ENCODE measurements at places on chromosomes 1 and 21. TPM values are rescaled to one million over a fixed set of nuclear protein-coding genes. Genes with fewer than 3 reads are reported as not detected.

Gene HSPA6
- 0.27 TPM for polyA plus RNA-seq

DNA sequence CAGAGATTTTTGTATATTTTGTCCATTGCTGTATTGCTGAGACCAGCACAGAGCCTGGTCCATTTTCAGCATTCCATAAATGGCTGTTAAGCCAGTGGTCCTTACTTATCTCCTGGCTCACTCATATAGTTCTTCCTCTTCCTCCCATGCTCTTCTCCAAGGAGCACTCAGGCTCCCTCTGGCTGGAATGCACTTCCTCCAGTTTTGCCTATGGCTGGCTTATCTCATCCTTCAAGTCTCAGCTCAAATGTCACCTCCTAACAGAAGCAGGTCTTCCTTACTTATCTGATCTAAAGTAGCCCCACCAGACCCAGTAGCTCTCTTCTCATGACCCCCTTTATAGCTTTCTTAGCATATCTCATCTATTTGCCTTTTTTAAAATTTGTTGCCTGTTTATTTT is 146.9 kb downstream of the SLC30A10 start:
- no peak for DNase-seq

GRCh38 chr1:61091455-61091854 is 9.1 kb downstream of the NFIA start:
- no peak for DNase-seq

DNA sequence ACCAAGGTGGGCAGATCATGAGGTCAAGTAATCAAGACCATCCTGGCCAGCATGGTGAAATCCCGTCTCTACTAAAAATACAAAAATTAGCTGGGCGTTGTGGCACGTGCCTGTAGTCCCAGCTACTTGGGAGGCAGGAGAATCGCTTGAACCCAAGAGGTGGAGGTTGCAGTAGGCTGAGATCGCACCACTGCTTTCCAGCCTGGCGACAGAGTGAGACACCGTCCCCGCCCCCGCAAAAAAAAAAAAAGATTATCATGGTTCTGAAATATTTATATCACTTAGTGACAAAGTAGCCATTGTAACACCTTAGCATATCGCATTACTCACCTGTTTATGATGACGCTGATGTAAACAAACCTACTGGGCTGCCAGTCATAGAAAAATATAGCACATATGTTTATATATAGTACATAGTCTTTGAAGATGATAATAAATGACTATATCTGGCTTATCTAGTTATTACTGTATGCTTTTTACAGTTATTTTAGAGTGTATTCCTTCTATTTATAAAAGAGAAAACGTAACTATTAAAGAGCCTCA is 160.2 kb downstream of the NCAM2 start:
- no peak for DNase-seq

- no peak for DNase-seq
Observed at GRCh38 chr21:33189824-33190223, 39.9 kb upstream of the IFNAR2 start.

DNA sequence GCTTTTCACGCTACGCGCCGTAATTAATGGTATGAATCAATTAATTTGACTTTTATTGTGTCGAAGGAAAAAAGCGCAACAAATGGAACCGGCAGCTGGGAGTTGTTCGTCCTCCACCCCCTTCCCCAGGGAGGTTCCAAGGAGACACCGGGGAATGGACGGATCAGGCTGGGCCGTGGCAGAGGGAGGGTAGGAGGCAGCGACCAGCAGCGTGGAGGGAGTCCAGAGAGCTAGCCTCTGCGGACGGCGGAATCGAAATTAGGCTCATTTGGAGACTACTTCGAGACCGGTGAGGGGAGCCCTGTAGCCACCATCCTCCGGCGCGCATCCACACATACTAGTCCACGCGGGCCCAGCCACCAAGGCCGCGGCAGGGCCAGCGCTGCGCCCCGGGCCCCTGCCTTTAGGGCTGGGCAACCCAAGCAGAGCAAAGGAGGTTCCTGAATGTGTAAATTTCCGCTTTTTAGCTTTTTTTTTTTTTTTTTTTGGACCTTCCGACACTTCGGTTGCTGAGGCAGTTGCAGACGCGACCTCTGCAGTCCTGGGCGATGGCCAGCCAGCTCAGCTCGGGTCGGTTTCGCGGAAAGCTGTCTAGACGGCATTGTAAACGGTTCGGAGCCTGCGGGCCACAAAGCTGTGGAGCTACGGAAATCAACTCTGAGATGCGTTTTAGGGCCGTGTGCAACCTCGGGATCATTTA is 2.2 kb upstream of the FOXD3 start:
- no peak for DNase-seq

DNA sequence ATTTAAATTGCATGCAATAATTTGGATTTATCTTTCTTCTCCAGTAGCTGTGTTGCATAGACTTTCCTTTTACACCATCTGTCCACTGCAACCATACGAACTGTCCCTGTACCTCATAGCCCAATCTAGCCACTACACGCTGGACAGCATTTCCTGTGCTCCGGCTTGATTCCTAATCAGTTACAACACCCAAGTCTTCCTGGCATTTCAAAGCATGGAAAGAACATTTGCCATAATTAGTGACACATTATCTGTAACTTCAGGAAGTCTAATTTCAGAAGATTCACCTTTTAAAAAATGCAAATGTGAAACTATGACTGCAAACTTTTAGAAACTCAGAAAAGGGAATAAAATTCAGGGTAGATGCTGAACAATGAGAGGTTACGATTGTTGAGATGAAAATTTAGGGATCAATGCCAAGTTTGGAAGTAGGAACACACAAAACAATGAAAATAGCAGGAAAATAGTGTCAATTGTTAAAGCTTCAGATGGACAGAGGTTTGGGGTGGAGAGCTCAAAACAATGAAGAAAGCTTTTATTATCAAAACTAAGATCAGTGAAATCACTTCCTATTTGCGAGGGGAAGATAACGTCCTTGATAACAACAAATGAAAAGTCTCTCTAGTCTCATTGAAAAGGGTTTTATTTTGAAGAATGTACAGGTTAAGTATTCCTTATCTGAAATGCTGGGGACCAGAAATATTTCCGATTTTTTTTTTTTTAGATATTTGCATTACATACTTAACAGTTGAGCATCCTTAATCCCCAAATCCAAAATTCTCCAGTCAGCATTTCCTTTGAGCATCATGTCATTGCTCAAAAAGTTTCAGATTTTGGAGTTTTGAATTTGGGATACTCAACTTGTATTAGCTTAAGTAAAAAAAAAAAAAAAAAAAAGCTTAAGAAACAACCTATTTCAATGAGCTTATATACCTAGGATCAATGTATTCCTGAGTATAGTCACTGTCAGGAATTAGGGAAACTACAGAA is 107.3 kb downstream of the FNBP1L start:
- no peak for DNase-seq

DNA sequence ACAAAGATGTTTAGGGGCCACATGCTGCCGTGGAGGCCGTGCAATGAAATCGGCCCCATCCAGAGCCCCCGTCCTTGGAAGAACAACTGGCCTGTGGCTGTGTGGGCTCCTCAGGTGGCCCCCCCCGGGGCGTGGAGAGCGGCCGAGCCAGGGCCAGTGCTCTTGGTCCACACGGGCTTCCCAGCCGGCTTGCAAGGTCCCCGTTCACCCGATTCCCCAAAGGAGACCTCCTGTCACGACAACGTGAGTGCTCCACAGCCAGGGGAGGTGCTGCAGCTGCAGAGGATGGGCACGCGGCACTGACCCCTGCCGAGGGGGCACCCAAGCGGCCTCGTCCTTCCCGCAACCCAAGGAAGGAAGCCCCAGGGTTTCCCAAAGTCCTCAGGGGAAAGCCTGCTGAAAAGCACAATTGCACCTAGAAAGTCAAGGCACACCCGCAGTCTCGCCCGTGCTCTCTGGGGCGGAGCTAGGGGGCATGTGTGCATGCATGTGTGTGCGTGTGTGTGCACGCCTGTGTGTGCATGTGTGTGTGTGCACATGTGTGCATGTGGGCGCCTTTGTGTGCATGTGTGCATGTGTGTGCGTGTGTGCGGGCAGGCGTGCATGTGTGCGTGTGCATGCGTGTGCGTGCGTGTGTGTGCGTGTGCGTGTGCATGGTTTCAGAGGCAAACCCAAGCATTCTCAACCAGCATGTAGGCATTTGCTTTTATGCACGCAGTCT is 48.2 kb downstream of the SLX9 start:
- DNase-seq = no peak

- DNase-seq = no peak
Observed at GRCh38 chr1:181412746-181413145, 70.6 kb upstream of the CACNA1E start.
